Upper lobe of left lung (tissue), 6 donors: ENCODE measurements at places on chromosomes 6 and 20. TPM values are rescaled to one million over a fixed set of nuclear protein-coding genes. Genes with fewer than 3 reads are reported as not detected.

GRCh38 chr20:62047666-62048345, 17.9 kb downstream of the TAF4 start:
- no peak overlapping the region for H3K4me3 ChIP-seq
- no peaks in the 10 kb centered on the region for H3K4me1 ChIP-seq
- no peak for DNase-seq
- H3K27ac ChIP-seq: no peak overlapping the region

GRCh38 chr6:30882204-30882758, 2.0 kb upstream of the DDR1 start:
- no peaks in the 10 kb centered on the region for H3K36me3 ChIP-seq
- H3K27me3 ChIP-seq: no peaks in the 10 kb centered on the region
- H3K4me3 ChIP-seq: peak overlapping the region; percentile 80
- H3K4me1 ChIP-seq: peaks cover 45% of the 10 kb centered on the region
- peak overlapping the region; percentile 89 for H3K27ac ChIP-seq

GRCh38 chr6:56038764-56039163, 163.4 kb upstream of the BMP5 start:
- H3K27ac ChIP-seq: no peak overlapping the region
- H3K4me3 ChIP-seq: no peak overlapping the region
- no peak for DNase-seq
- no peaks in the 10 kb centered on the region for H3K27me3 ChIP-seq
- H3K36me3 ChIP-seq: no peaks in the 10 kb centered on the region
- H3K4me1 ChIP-seq: no peaks in the 10 kb centered on the region

DNA sequence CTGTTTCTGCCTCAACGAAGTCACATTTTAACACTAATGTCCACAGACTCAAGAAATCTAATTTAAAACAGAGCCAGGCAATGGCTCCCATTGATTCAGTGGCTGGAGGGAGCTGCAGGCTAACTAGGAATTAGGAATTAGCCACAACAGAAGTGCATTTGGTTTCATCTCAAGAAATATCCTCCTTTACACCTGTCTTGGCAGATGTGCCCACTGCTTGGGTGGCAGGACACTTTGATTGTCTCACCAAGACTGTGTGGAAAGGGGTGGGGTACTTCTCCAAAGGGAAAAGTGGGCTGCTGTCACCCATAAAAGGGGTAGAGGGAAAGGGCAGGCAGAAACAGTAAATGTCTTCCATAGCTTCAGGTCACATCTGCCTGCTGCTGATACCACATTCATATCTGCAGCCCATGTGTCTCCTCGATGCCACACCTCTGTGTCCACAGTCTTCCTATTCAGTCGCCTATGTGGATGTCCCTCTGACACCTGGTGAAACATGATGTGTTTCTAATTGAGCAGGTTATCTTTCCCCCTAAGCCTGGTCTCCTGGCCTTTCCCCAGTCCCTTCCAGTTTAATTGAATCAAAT, 10.9 kb upstream of the OSER1 start:
- H3K4me1 ChIP-seq: peaks cover 9% of the 10 kb centered on the region
- H3K36me3 ChIP-seq: no peaks in the 10 kb centered on the region
- H3K27me3 ChIP-seq: no peaks in the 10 kb centered on the region
- H3K27ac ChIP-seq: no peak overlapping the region
- H3K4me3 ChIP-seq: no peak overlapping the region

SLC17A2 gene
- not detected for total RNA-seq

AIF1 gene
- 81.3 TPM for total RNA-seq

GRCh38 chr6:75759207-75759606, 10.2 kb downstream of the MYO6 start:
- no peak overlapping the region for H3K27ac ChIP-seq
- H3K36me3 ChIP-seq: no peaks in the 10 kb centered on the region
- no peaks in the 10 kb centered on the region for H3K27me3 ChIP-seq
- no peak for DNase-seq
- no peaks in the 10 kb centered on the region for H3K4me1 ChIP-seq

DNA sequence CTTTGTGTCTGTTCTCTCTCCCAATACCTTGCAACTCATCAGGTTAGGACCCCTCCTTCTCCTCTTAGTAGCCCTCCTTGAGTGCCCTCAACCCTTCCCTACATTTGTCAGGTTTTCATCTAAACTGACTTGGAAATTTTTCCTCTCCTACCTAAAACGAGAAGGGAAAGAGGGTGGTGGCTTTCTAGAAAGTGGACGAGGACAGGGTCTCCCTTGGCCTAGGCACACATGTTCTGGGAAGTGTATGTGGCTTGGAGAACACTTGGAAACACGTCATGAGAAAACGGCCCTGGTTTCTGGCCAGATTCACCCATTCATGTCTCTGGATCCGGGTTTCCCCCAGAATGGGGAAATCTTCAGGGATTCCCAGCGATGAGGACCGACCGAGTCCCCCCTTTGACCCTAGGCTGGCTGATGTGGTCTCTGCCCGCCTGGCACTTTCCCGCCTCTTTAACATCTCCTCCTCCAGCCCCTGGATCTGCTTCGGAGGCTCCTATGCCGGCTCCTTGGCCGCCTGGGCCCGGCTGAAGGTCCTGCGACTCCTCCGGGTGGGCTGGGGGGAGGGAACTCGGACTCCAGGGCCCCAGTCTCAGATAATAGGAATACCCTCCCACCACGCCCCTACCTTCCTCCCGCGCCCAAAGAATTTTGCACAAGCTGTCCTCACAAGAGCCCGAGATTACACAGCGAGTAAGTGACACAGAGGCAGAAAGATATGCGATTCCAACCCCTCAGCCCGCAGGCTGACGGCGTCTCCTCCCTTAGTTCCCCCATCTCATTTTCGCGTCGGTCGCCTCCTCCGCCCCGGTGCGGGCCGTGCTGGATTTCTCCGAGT, 3.0 kb downstream of the PRSS16 start:
- H3K4me1 ChIP-seq: peaks cover 18% of the 10 kb centered on the region
- no peaks in the 10 kb centered on the region for H3K36me3 ChIP-seq
- peak; percentile 69 for DNase-seq
- peak overlapping the region; percentile 61 for H3K4me3 ChIP-seq
- H3K27me3 ChIP-seq: no peaks in the 10 kb centered on the region

CMTR1 gene
- total RNA-seq: 37.6 TPM

- H3K4me1 ChIP-seq: no peaks in the 10 kb centered on the region
- no peaks in the 10 kb centered on the region for H3K36me3 ChIP-seq
- H3K27me3 ChIP-seq: no peaks in the 10 kb centered on the region
- H3K4me3 ChIP-seq: no peak overlapping the region
- H3K27ac ChIP-seq: no peak overlapping the region
Observed at GRCh38 chr6:56288347-56288746, 41.0 kb upstream of the COL21A1 start.

DNA sequence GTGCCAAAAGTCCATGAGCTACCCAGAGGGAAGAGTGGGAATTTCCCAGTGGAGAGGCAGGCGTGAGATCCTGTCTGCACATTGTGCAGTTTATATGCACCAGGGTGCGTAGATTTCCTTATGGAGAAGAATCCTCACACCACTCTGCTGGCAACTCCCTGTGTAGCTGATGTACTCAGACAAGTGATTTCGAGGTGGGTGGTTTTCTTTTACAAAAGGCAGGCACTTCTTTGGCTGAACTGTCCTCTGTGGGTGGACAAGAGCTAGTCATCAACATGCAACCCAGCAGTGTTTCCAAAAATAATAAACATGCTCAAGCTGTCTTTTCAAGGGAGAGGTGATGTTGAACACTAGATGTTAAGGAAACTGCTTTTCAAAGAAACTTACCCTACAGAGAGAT, 121.7 kb upstream of the NXT1 start:
- H3K4me1 ChIP-seq: peaks cover 14% of the 10 kb centered on the region
- H3K27me3 ChIP-seq: no peaks in the 10 kb centered on the region
- H3K27ac ChIP-seq: no peak overlapping the region

ZNF217 gene
- 21.3 TPM for total RNA-seq

E2F1 gene
- 6.2 TPM for total RNA-seq

- no peaks in the 10 kb centered on the region for H3K36me3 ChIP-seq
- H3K4me3 ChIP-seq: no peak overlapping the region
- no peak overlapping the region for H3K27ac ChIP-seq
- DNase-seq: no peak
- no peaks in the 10 kb centered on the region for H3K27me3 ChIP-seq
- no peaks in the 10 kb centered on the region for H3K4me1 ChIP-seq
Observed at GRCh38 chr6:16421462-16421960, 183.1 kb downstream of the GMPR start.

SLC22A7 gene
- total RNA-seq: not detected

GRCh38 chr6:45586216-45587171, 208.8 kb upstream of the SUPT3H start:
- no peak overlapping the region for H3K4me3 ChIP-seq
- H3K4me1 ChIP-seq: no peaks in the 10 kb centered on the region
- H3K27ac ChIP-seq: no peak overlapping the region
- no peaks in the 10 kb centered on the region for H3K27me3 ChIP-seq

GRCh38 chr20:5448449-5449118, 131.8 kb upstream of the PROKR2 start:
- H3K27ac ChIP-seq: no peak overlapping the region
- H3K36me3 ChIP-seq: no peaks in the 10 kb centered on the region
- no peaks in the 10 kb centered on the region for H3K27me3 ChIP-seq
- no peak for DNase-seq

DNA sequence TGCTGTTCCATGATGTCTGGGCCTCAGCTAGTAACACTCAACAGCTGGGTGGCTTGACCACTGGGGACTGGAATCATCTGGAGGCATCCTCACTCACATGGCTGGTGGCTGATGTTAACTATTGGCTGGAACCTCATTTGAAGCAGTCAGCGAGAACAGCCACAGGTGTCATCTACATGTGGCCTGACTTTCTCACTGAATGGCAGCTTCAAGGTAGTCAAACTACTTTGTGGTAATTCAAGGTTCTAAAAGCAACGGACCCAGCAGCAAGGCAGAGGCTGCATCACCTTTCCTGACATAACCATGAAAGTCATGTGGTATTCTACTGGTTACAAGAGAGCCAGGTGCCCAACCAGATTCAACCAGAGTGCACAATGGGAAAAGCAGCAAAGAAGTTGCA, 115.9 kb upstream of the DST start:
- no peak for DNase-seq
- no peak overlapping the region for H3K4me3 ChIP-seq
- peaks cover 8% of the 10 kb centered on the region for H3K4me1 ChIP-seq

DNA sequence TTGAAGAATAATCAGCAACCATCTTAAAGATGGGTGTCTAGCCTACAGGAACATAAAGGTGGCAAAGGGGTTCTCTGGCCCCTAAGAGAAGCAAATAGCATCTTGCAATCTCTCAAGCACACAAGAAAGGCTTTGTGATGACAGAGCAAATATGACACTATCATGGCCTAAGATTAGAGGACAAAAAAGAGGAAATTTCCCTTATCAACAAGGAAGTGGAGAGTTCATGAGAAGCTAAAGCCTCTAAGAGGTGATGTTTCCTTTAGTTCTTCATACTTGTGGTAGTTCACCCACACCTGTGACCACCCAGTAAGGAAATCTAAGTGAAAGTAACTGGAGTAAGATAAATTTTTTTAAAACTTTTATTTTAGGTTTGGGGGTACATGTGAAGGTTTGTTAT, 88.4 kb downstream of the OLIG3 start:
- no peaks in the 10 kb centered on the region for H3K27me3 ChIP-seq
- no peaks in the 10 kb centered on the region for H3K4me1 ChIP-seq
- H3K27ac ChIP-seq: no peak overlapping the region
